ENCODE measurements at places on chromosomes 3 and 15. TPM values are rescaled to one million over a fixed set of nuclear protein-coding genes. Genes with fewer than 3 reads are reported as not detected.

- H3K36me3 ChIP-seq = no peaks in the 10 kb centered on the region
- H3K27ac ChIP-seq = peak overlapping the region; percentile 87
- peaks cover 36% of the 10 kb centered on the region for H3K4me1 ChIP-seq
- no peaks in the 10 kb centered on the region for H3K27me3 ChIP-seq
Measured at GRCh38 chr15:84747416-84748273, 747 bp upstream of the ZNF592 start.

GRCh38 chr3:71702131-71703024, 22.8 kb downstream of the EIF4E3 start:
- no peaks in the 10 kb centered on the region for H3K27me3 ChIP-seq
- peak; percentile 69 for DNase-seq
- no peak overlapping the region for H3K4me3 ChIP-seq
- peaks cover 4% of the 10 kb centered on the region for H3K36me3 ChIP-seq
- peaks cover 20% of the 10 kb centered on the region for H3K4me1 ChIP-seq
- peak overlapping the region; percentile 59 for H3K27ac ChIP-seq

DNA sequence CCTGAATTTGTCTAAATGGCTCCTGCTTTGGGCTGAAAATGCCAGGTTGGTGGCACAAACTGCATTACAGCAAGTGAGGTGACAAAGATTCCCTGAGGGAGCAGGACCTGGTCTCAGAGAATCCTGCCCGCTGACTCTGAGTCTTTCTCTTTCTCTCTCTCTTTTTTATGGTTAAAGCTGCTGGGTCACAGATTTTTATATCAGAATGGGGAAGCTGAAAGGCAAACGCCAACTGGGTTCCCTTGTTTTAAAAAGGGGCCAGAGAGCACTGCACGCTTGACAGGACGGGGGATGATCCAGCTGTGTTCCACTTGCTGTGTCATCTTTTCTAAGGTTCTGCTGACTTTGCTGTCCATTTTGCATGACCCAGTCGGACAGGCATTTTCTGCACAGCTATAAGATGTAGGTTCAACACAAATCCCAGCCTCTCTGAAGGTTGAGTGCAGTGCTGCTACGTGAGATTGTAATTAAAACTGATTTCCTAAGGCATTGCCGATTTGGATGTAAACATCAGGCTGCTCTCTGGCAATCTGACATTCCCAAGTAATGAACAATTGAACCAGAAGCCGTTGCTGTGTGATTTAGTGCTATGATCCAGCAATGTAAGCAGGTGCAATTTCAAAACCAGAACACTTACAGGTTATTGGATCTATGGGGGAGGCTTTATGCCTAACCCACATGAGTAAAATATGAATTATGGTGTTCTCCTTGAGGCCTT, 25.8 kb downstream of the ARHGEF3 start:
- peaks cover 56% of the 10 kb centered on the region for H3K4me1 ChIP-seq
- H3K27me3 ChIP-seq = no peaks in the 10 kb centered on the region
- no peak overlapping the region for H3K4me3 ChIP-seq
- H3K36me3 ChIP-seq = peaks cover 38% of the 10 kb centered on the region
- no peak for DNase-seq

The FOXP1 gene
- total RNA-seq = 185 TPM

Measured in natural killer cell (primary cell).